ENCODE measurements at places on chromosomes 12 and 14. TPM values are rescaled to one million over a fixed set of nuclear protein-coding genes. Genes with fewer than 3 reads are reported as not detected.

IQSEC3 gene
- total RNA-seq, result 2.2 TPM

- H3K27ac ChIP-seq, result no peak overlapping the region
- H3K36me3 ChIP-seq, result no peaks in the 10 kb centered on the region
- peaks cover 40% of the 10 kb centered on the region for H3K4me1 ChIP-seq
- H3K4me3 ChIP-seq, result no peak overlapping the region
- DNase-seq, result no peak
These were observed 113.8 kb downstream of the OTOGL start for GRCh38 chr12:80212938-80213645.

DNA sequence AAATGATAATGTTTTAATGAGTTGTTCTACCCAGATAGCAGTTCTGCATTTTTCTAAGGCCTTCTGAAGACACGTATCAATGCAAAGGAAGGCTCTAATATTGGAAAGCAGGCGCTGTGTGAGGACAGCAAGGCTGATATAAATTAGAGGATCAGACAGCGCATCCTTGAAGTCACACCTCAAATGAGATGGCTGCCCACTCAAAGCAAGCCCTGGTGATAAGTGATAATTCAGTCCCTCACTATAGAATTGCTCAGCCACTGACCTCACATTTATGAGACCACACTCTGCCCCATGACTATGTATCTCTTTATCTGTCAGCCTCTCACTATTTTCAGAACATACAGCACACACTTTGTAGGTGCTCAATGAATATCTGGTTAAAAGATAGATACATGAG lies 62.4 kb downstream of the ARMH4 start:
- no peak overlapping the region for H3K4me3 ChIP-seq
- no peak for DNase-seq
- H3K4me1 ChIP-seq, result no peaks in the 10 kb centered on the region
- H3K36me3 ChIP-seq, result no peaks in the 10 kb centered on the region

GRCh38 chr12:83823386-83824045 lies 1089.1 kb downstream of the SLC6A15 start:
- H3K4me3 ChIP-seq, result no peak overlapping the region
- peaks cover 15% of the 10 kb centered on the region for H3K4me1 ChIP-seq
- no peaks in the 10 kb centered on the region for H3K27me3 ChIP-seq
- H3K27ac ChIP-seq, result no peak overlapping the region
- H3K36me3 ChIP-seq, result peaks cover 3% of the 10 kb centered on the region
- peak; percentile 89 for DNase-seq

GRCh38 chr14:89242652-89243279 lies 174.3 kb downstream of the FOXN3 start:
- DNase-seq, result peak; percentile 35
- no peak overlapping the region for H3K27ac ChIP-seq
- no peak overlapping the region for H3K4me3 ChIP-seq
- H3K36me3 ChIP-seq, result peaks cover 10% of the 10 kb centered on the region
- H3K4me1 ChIP-seq, result peaks cover 86% of the 10 kb centered on the region

All from WTC11 (cell line).